IPS DF 19.7 (cell line): ENCODE measurements at places on chromosomes 3 and 15.

DNA sequence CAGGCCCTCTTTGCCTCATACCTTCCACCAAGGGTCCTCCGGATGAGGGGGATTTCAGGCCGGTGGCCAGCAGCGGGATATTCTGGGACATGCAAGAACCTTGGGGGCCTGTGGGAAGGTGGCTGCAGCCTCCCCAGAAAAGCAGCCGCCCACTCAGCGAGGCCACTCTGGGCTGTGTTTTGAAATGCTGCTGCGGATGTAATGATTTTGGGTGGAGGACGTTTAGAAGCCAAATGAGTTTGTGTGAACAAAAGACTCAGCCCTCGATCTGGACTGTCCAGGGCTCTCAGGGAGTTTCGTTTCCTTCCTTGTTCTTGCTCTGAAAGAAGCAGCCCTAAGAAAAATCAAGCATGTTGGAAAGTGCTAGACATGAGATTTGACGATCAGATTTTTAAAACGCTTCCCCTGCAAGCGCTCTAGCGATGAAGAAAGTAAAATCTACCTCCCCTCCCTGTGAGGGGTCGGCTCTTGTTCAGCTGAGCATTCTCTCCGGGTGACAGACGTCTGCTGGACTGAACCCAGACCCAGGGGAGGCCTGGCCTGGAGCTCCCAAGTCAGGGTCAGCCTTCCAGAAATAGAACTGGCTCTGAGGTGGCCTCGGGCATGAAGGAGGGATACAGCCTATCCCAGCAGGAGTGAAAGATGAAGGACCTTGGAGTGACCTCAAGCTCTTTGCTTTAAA lies 12.9 kb downstream of the HEG1 start:
- DNase-seq = no peak

GRCh38 chr3:181572432-181572831 lies 139.3 kb upstream of the SOX2 start:
- DNase-seq = no peak

- DNase-seq = no peak
Observed at GRCh38 chr3:16056217-16056616, 118.3 kb upstream of the GALNT15 start.

DNA sequence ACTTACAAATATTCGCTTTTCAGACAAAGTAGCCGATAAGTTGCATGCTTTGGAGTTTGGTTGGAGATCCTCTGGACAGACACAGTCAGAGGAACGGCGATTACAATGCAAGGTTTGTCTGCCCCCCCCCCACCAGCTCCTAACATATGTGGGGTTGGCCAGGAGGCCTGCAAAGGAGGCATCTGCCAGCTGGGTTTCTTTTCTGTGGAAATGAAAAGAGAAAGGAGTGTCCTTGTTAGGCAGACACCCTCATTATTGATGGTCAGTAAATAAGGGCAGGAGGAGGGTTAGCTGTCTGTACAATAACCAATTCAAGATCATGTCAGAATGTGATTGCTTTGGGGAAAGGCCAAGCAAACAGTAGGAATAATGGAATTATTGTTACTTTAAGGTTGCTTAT lies 49.1 kb downstream of the TLNRD1 start:
- DNase-seq = no peak

DNA sequence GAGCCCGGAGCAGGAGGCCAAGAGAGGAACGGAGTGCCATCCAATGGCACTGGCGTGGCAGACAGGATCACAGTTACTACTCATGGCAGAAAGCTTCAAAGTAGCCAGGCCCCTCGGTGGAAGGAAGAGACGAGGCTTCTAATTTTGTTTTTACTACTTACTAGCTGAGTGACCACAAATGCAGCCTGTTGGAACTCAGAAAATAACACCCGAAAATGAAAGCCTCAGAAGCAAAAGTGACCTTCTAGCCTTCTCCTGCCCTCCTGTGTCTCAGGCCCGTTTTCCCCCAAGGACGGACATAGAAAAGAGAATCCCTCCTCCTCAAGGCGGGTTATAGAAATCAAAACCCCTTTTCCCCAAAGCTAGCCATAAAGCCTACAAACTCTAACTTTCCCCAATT lies 9.9 kb upstream of the STRA6 start:
- DNase-seq = no peak

DNA sequence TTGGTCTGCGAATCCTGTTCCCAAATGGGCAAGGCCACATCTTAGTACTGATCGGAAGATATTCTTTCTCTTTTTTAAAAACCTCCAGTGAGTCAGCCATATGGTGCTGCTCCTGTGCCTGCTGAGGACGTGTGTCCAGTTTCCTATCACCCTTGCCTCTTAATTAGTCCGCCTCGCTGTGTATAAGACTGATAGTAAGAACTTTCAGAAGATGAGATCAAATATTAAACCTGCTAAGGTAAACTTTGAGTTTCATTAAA lies 612 bp downstream of the UBA5 start:
- no peak for DNase-seq

- no peak for DNase-seq
Observed at GRCh38 chr3:189995129-189995528, 125.6 kb downstream of the P3H2 start.

DNA sequence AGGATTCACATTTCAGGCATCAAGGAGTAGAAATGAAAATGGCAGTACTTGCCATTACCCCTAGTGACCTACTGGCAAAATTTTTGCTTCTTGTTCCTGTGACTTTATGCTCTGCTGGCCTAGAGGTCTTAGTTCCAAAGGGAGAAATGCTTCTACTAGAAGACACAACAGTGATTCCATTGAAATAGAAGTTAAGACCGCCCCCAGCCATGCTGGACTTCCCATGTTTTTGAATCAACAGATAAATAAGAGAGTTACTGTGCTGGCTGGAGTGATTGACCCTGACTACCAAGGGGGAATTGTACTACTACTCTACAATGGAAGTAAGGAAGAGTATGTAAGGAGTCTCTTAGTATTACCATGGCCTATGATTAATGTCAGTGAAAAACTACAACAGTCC lies 196.2 kb upstream of the AZI2 start:
- no peak for DNase-seq

GRCh38 chr3:17006132-17006852 lies 121.5 kb downstream of the PLCL2 start:
- no peak for DNase-seq

GRCh38 chr3:15958692-15959433 lies 161.1 kb upstream of the ANKRD28 start:
- no peak for DNase-seq

DNA sequence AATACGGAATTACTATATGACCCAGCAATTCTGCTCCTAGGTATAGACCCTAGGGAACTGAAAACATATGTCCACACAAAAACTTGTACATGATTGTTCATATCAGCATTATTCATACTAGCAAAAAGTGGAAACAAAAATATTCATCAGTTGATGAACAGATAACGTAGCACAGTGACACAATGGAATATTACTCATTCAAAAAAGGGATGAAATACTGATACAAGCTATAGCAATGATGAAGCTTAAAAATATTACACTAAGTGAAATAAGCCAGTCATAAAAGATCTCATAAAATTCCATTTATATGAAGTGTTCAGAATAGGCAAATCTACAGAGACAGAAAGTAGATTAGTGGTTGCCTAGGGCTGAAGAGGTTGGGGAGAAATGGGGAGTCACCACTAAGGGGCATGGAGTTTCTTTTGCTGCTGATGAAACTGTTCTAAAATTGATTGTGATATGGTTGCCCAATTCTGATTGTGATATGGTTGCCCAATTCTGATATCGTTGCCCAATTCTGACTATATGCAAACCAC lies 10.5 kb downstream of the C15orf61 start:
- no peak for DNase-seq

- DNase-seq = no peak
Observed at GRCh38 chr3:39917065-39917773, 107.8 kb downstream of the MYRIP start.

GRCh38 chr3:126132751-126133511 lies 47.5 kb downstream of the ALDH1L1 start:
- no peak for DNase-seq

- no peak for DNase-seq
Observed at GRCh38 chr3:67662733-67663132, 8.3 kb upstream of the SUCLG2 start.

DNA sequence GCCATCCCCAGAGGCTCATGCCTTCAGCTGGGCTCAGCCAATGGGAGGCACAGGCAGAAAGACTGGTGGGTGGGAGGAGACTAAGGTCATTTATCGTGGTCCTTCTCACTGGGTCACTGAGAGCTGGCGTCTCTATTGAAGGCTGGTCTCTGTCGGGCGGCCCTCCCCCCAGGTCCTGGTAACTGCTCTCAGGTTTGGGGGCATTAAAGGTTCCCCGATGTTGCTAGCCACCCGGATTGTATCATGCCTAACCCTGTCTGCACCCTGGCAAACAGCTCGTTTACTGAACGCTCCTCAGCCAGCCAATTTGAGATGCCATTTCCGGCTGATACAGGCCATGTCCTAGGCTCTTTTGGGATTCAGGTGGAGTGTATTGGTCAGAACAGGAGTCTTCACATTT lies 10.5 kb downstream of the SELENOS start:
- no peak for DNase-seq

DNA sequence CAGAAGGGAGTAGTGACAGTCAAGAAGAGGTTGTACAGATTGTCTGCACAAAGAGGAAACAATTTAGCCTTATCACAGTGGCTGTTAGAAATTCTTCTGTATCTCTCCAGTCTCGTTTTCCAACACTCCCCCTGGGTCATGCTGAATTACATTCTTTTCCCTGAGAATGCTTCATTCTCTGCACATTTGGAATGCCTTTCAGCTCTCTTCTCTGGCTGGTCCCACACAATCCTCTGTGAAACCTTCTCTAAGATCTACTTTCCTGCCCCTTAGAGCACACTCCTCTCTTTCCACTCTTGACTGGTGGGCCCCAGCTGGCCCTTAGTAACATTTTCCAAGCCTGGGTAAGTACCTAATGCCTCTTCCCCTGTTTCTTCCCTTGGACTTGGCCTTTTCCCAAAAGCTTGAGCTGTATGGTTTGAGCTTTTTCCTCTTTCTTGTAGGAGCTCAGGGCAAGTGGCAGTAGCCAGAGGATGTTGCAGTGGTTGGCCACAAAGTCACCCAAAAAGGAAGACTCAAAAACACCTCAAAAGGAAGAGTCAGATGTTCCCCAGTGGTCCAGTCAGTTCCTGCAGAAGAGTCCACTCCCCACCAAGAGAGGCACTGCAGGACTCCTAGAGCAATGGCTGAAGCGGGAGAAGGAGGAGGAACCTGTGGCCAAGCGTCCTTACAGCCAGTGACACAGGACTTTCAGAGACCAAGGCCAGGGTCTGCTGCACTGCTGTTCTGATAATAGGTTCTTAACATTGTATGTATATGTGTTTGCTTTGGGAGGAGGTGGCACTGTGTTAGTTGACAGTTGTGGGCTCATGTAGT lies 25.7 kb downstream of the HMCES start:
- DNase-seq = no peak

DNA sequence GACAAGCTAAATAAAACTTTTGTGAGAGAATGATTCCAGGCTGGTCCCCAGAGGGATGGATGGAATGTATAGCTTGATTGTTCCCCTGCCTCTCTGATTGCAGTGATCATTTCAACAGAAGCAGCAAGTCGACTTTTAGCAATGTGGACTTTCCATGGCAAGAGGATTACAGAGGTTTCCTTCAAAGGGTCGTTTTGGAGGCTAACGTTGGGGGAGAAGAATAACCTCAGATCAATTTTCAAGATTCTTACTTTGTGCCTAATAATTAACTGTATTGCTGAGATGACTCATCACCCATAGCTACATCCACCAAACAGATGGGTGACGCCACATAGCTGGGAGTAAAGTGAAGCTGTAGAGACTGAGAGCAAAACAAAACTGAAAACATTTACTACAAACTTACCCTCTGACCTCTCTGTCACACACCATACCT lies 79.9 kb downstream of the GTPBP8 start:
- no peak for DNase-seq

DNA sequence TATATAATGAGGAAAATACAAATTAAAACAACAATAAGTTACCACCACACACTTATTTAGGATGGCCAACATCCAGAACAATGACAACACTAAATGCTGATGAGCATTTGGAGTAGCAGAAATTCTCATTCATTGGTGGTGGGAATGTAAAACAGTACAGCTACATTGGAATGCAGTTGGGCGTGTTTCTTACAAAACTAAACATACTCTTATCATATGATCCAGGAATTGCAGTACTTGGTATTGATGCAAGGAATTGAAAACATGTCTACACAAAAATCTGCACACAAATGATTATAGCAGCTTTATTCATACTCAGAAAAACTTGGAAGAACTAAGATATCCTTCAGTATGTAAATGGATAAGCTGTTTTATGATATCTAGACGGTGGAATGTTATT lies 594.2 kb downstream of the ZBBX start:
- no peak for DNase-seq

- no peak for DNase-seq
Observed at GRCh38 chr3:63853106-63853505, 10.5 kb downstream of the THOC7 start.

DNA sequence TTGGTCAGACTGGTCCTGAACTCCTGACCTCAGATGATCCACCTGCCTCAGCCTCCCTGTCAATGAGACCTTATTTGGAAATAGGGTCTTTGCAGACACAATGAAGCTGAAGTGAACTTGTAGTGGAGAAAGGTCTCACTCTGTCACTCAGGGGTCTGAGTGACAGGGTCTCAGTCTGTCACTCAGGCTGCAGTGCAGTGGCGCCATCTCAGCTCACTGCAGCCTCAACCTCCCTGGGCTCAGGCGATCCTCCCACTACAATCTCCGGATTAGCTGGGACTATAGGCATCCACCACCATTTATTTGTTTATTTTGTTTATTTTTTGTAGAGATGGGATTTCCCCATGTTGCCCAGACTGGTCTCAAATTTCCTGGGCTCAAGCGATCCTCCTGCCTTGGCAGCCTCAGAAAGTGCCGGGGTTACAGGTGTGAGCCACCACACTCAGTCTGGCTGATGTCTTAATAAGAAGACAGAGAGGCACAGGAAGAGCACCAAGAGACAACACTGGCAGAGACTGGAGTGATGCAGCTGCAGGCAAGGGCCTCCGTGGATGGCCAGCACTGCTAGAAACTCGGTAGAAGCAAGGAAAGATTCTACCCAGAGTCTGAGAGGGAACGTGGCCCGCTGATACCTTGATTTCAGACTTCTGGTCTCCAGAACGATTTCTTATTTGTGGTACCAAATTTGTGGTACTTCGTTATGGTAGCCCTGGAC lies 26.2 kb upstream of the RAF1 start:
- no peak for DNase-seq

GRCh38 chr3:31523543-31523942 lies 9.2 kb upstream of the STT3B start:
- no peak for DNase-seq

DNA sequence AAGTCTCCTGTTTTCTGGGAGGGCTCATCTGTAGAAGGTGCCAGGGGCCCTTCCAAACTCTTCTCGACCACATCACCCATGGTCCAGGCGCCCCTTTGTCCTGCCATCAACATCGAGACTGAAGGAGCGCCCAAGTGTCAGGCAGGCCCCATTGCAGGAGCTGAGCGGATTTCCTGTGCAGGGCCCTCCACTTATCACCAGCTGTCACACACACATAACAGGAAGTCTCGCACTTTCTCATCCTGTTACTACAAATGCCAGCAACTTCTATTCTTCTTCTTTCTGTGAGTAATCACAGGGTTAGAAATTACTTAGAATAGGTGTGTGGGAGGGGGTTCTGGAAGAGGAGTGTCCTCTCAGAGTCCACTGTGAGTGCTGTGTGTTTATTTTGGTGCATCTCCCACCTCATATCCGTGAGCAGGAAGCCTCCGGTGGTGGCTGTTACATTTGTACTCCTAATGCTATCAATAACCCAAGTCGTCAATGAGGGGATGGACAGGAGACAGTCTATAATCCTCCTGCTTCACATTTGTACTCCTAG lies at the start of gene KLHL6:
TSS of gene KLHL6 (minus strand) at position 166 of the 541 bp plus-strand sequence. CDS start at position 113, 53 bp downstream.
- no peak for DNase-seq
